ENCODE measurements at places on chromosomes 1 and 21.

GRCh38 chr1:108584428-108584856 is 24.5 kb downstream of the EEIG2 start:
- DNase-seq, result no peak

- DNase-seq, result no peak
Observed at GRCh38 chr21:19322360-19322759, 918.8 kb upstream of the TMPRSS15 start.

- DNase-seq, result no peak
Observed at GRCh38 chr1:42684139-42684538, 1.9 kb downstream of the YBX1 start.

DNA sequence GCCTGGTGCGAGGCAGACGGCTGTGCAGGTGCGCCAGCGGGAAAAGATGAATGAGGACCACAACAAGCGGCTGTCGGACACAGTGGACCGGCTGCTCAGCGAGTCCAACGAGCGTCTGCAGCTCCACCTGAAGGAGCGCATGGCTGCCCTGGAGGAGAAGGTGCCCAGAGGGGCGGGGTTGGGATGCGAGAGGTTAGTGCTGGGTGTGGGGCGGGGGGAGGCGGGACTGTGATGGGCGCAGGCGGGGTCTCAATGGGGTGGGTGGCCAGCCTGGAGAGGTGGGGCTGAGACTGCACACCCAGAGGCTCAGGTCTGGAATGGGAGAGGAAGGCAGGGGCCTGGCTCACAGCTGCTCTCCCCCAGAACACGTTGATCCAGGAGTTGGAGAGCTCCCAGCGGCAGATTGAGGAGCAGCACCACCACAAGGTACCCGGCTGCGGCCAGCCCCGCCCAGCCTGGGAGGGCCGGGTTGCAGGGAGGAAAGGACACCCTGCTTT is 22.3 kb downstream of the PPFIA4 start:
- no peak for DNase-seq

DNA sequence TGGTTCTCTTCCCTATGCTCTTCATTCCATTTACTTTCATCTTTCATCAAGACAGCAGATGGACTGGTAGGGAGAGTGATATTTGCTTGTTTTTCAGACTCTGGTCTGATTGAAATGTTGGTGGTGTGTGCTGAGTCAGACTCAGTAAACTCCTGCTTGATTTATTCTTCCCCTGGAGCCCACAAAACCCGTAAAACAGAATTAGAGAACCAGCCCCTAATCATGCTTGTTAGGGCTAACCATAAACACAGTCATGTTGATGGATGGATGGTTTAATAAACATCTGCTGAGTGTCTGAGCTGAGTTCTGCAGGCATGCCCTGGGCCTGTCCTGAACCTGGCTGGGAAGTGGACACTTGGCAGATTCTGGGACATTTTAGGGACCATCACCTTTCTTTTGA is 24.8 kb downstream of the NOS1AP start:
- no peak for DNase-seq

GRCh38 chr1:83052865-83053264 is 946.1 kb downstream of the TTLL7 start:
- DNase-seq, result no peak

DNA sequence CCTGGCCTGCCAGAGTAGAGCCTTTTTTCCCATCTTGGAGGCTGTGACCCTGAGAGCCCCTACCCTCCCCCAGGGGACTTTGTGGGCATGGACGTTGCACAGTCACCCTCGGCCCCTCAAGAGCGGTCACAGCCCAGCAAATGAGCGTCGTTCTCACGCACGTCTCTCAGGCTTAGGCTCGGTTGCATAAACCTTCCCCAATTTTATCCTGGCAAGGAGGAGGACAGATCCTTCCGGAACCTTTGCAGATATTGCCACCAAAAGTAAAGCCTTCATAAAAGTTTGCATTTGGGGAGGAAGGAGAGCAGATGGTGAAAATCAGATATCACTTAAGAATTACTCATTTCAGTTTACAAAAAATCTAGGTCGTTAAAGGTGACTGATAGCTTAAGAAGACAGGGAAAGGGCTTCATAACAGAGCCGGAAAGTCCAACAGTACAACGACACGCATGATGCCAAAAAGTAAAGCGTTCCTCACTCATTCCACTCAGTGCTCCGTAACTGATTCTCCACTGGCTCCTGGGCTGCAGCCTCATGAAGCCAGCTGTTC is 29.3 kb downstream of the PDE9A start:
- no peak for DNase-seq

- peak; percentile 38 for DNase-seq
Observed at GRCh38 chr1:83857103-83857502, 141.8 kb downstream of the TTLL7 start.

DNA sequence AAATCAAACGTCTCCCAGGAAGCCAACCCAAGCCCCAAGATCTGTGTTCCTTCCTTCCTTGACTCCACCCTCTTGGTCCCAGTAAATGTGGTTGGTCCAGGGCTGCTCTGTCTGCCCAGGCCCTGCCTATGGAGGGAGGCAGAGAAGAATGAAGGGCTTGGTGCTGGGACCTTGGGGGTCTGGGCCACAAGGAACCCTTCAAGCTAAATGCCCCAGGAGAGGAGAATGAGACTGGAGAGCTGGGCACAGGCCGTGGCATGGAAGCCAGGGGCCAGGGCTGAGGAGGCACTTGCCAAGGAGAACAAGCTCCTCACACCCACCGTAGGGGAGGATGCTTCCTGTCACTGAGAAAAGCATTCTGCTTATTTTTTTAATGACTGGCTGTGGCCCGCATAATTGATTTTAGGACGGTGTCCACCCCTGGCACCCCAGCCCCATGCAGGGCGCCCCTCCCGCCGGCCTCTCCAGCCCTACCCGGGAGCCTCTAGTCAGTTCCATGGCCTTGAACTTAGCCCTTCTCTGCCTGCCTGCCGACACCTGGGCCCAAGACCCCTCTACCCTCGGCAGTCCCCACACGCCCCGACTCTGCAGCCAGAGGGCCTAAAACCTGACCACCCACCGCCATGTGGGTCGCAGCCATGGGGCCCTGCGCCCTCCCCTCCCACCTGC is 889 bp downstream of the CLEC20A start:
- no peak for DNase-seq

GRCh38 chr1:7207875-7208646 is 422.8 kb downstream of the CAMTA1 start:
- peak; percentile 62 for DNase-seq

GRCh38 chr21:45572783-45573451 is 30.7 kb upstream of the SLC19A1 start:
- no peak for DNase-seq

DNA sequence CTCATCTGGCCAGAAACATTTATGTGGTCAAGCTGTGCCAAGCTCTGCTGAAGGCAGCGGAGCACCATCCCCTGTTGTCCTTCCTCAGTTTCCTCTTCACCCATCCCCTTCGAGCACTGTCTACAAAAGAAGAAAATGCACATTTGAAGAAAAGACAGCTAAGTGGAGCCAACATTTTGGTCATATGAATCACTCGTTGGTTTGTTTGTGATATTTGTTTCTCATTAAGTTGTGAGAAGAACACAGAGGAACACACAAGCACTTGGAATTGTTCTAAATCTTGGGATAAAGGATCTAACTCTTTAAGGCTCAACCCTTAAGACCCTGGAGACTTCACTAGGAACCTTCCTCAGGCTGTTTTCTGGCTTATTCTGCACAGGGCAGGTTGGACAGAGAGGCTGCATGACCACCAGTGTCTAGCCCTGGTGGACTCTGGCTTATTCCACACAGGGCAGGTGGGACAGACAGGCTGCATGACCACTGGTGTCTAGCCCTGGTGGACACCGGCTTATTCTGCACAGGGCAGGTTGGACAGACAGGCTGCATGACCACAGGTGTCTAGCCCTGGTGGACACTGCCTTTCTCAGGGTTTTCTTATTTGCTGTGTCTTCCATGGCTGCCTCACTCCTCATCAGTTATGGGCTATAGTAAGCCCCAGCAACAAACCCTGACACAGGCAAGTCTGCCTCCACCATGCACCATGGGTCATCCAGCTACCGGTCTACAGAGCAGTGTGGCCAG is 35.3 kb upstream of the COL6A2 start:
- no peak for DNase-seq

DNA sequence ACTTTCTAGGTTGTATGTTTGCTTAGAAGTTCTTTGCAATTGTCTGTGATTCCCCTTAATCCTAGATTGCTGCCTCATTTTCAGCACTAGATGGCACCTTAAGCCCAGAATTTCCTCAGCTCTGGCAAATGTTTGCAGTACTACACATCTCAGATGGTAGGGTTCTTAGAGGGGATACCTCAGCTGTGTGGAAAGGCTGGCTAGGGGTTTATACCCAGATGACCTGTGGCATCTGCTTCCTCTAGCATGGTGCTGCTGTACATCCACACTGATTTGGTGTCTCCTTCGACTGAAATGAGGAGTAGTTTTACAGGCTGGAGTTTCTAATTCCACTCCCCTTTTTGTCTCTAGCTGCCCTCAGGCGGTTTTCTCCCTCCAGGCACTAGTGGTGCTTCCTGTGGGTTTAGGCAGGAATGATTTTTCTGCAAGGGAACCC is 23.5 kb downstream of the ASB17 start:
- peak; percentile 13 for DNase-seq

DNA sequence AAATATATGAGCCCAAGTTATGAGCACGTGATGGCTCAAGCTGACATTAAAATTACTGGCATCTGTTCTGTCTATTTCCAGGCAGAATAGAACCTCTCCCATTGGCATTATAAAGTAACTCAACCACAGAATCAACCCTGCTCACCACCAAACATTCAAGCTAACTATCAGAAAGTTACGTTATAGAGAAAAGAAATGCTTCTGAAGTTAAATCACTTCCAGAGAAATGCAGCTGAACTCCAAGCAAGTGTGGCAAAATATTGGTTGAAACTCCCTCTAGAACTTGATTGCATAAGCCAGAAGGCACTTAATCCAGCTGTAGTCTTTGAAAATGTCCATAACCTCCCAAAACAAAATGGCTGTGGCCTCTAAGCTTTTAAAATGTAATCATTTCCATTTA is 36.2 kb upstream of the UBE2U start:
- no peak for DNase-seq

DNA sequence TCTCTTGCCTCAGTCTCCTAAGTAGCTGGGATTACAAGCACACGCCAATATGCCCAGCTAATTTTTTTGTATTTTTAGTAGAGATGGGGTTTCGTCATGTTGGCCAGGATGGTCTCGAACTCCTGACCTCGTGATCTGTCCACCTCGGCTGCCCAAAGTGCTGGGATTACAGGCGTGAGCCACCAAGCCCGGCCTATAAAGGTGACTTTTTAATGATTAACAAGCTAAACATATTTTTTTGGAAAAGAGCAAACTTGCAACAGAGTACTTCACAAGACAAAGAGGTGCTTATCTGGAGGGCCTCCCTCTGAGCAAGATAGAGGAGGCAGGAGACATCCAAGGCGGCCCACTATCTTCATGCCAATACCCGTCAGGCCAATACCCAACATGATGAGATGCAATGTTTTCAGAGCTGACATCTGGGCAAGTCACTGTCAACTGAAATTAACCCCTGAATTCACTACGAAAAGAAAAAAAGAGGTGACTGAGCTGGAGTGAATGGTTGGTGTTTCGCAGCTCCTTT is 10.5 kb downstream of the BCAR3 start:
- no peak for DNase-seq

DNA sequence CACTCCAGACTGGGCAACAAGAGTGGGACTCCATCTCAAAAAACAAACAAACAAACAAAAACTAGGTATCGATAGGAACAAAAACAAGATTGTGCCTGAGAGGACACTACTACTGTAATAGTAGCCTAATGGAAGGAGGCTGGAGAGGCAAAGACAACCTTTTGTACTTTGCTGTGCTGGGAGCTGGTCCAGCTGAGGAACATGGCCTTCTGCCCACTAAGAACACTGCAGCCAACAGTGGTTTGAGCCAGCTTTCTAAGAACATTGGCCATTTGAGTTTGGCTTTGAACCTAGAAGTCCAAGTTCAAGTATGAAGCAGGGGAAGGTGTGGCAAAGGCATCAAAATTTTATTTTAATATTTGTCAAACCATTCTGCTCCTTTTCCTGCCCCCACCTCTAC is 22.7 kb upstream of the RGS8 start:
- DNase-seq, result no peak

DNA sequence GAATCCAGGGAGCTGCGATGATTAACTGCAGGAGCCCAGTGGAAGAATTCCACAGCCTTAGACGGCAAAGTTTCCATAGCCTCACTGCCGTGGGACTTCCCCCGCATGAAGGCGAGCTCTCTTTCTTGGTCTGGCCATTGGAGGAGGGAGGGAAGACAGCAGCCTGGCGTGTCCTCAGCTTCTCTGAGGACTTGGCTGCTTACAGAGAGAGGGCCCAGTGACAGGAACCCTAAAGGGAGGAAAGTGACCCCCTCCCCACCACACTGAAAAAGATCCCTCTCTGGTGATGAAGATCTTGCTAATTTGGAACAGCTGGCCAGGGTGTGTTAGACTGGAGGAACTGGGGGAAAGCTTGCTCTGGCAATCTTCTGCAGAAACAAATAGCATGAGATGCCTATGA is 41.0 kb downstream of the ATP2B4 start:
- DNase-seq, result no peak

- DNase-seq, result no peak
Observed at GRCh38 chr1:8597455-8597854, 220.0 kb downstream of the RERE start.

DNA sequence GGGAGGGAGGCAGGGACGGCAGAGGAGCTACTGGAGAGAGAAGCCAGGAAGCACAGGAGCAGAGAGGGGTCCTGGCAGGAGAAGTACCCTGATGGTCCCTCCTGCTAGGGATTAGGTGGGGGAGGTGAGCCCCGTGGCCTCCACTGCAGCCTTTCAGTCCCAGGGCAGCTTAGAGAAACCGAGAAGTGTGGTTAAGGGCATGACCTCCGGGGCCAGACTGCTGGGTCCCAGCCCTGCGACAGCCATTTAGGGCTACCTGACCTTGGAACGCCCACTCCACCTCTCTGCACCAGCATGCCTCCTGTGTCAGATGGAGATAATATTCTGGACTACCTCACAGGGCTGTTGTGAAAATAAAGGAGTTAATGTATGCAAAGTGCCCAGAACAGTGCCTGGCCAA is 47.4 kb downstream of the KCNN3 start:
- DNase-seq, result no peak

GRCh38 chr1:109242387-109242786 is 7.0 kb upstream of the CELSR2 start:
- no peak for DNase-seq

- no peak for DNase-seq
Observed at GRCh38 chr1:224743608-224744164, 127.6 kb downstream of the CNIH3 start.

DNA sequence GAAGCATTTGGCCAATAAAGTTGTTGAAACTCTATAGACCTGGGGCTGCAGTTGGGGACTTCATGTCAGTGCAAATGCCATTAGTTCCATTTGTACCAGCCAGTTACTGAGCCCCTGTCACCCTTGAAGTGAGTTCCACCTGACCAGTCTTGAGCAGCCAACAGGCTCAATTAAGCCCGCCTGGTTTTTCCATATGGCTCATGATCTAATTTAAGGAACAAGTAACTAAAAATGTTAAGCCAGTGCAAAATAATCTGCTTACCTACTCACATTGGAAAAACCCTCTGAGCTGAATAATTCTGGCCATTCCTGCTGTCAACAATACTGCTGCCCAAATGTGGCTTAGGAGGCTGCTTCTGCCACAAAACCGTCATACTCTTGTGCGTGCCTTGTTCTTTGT is 21.6 kb downstream of the NSUN4 start:
- DNase-seq, result no peak

- DNase-seq, result peak; percentile 25
Observed at GRCh38 chr1:218474128-218474527, 129.0 kb downstream of the TGFB2 start.

- DNase-seq, result no peak
Observed at GRCh38 chr1:27682351-27682944, 10.5 kb upstream of the IFI6 start.
